Kidney epithelial cell (primary cell): ENCODE measurements at places on chromosomes 1 and 21.

GRCh38 chr1:56758794-56759193 is 60.4 kb downstream of the FYB2 start:
- no peak for DNase-seq

GRCh38 chr21:36915696-36916245 is 50.7 kb downstream of the HLCS start:
- DNase-seq: no peak

DNA sequence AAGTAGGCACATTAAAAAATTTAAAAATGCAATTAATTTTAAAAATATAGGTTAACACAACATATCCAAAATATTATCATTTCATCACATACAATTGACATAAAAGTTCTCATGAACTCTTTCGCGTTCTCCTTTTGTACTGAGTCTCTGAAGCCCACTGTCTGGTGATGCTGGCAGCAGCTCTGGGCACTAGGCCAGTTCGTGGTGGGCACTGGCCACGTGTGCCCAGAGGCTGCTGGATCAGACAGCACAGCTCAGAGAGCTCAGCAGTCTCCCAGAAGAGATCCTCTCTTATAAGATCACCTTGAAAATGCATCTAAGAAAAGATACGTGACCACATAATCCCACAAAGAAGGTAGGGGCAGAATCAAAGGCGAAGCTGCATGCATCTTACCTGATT is 9.9 kb downstream of the CEP104 start:
- no peak for DNase-seq

DNA sequence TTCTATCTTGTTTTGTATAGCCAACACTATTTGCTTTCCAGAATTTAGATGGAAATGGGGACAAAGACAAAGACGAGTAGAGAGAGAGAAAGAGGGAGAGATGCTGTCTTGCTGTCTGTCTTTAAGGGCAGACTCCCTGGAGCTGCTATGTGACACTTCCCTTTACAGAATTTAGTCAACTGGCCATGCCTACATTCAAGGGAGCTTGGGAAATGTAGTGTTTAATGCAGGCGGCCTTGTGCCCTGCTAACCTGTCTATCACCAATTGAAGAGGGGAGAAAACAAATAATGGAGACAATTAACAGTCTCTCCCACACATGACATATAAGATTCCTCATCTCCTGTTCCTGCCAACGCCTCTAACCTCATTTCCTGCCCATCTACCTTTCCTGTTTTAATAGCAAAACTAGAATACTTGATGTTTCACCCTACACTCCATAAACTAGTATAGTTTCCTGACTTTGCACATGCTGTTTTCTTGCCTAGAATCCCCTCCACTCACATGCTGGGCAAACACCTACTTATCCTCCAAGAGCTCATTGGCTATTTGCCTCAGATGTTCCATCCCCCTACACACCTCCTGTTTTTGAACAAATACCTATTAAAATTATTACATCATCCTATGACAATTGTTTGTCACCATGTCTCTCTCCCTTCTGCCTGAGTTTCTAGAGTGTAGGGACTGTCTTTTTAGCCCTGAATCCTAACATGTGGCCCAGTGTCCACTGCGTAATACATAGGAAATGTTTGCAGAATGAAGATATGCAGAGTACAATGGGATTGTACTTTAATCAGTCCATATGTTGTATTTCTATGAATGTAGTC is 117.2 kb downstream of the SLC25A24 start:
- DNase-seq: no peak

- DNase-seq: no peak
Observed at GRCh38 chr1:222233444-222234158, 314.3 kb downstream of the HHIPL2 start.

DNA sequence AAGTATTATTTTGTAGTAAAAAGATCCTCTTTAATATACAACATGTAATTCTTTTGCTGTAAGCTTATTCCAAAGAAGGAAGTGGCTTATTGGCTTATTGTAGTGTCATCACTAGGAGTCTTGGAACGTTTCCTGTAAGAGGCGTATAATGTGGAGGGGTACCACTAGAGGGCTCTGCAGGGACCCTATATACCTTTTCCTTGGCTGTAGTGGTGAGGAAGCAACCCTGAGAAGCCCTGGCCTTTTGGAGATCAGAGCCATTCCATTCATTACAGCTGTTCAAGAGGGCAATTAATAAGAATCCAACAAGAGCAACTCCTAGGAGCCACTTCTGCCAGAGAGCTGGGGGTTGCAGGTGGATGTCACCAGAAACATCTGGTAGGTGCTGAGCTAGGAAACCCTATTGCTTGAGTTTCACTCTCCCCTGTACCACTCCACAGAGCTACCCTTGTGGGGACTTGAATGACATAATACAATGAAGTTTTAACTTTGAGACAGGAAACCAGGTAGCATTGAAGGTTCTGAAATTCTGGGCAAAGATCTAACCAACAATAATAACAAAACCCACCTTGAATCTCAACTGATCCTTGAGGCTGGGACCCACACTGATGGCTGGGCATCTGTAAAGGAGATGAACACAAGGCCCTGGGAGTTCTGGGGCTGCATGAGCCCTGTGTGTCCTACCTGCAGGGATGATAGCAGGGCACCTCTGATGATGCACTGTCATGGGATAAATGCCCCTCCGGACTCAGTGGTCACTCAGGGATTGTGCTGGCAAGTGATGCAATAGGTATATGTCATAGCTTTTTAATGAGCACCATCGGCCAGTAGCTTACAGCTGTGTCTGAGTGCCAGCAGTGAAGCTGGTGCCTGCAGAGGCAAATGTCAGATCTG is 160.2 kb upstream of the COA6 start:
- no peak for DNase-seq

- no peak for DNase-seq
Observed at GRCh38 chr1:203448521-203449061, 27.0 kb upstream of the PRELP start.

GRCh38 chr1:29239142-29239541 is 2.8 kb downstream of the PTPRU start:
- DNase-seq: peak; percentile 60

DNA sequence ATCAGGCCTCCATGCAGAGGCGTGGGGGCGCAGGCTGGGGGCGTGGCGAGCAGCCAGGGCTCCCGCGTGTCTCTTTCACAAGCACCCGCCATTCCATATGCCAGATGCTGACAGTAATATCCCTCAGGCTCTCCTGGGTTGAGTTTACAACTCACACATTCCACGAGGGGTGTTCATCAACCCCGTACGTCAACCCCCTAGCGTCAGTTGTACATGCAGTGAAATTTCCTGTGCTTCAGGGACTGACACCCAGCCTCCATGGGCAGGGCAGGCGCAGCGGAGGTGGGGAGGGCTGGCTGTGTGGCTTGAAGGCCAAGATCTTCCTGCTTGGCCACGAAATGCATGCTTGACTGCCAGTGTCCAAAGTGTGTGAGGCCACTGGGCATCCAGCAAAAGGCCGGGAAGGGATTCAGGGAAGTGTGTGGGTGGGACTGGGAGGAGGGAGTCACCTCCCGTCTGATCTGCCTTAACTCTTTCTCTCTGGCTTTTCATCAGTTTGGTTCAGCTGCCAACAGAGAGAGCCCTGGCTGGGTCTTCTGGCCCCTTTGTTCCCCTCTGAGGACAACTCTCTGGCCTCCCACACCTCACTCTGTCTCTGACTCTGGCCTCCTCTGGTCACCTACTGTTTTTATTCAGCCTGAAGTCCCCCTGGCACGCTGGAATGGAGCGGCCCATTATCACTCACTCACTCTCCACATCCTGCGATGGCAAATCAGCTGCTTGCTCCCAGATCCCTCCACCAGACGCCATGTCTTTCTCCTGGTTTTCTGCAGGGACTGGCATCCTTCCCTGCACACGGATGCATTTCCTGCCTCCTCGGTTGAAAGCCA is 33.8 kb downstream of the CLIC6 start:
- no peak for DNase-seq

- no peak for DNase-seq
Observed at GRCh38 chr1:88985692-88986091, 6.7 kb downstream of the KYAT3 start.

DNA sequence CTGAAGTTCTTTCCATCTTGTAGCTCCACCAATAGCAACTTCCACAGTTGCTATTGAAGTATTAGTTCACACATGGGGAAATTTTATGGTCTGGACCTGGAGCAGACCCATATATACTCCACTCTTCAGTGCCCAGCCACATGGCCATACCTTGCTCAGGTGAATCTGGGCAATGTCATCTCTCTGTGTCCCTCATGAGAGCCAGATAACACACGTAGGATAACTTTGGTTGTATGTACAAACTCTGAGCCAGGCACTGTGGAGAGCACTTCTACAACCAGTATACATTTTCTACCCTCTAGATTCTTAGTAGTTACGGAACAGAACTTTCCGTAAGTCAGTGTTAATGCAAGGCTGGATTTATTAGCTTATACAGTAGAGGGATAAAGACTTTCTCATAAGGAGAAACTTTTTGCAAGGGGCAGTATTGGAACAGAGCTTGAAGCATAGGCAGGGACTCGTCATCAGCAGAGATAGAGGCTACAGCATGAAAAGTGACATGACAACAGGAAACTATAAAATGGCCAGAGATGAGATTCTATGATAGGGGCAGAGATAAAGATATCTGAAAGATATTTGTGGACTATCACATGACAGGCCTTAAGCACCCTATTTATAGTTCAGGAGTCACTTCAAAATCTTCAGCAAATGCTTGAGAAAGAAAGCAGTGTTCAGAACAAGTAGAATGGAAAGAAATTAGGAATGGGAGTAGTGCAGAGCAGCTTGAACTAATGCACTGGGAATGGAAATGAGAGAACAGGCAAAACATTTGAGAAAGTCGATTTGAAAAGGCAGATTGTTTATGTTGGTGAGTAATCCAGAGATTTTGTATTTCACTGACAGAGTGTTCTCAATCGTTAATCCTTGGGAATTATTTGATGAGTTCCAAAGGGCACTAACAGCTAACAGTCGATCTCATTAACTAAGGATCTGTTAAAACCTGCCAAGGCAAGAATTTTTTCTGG is 481.8 kb downstream of the USP25 start:
- no peak for DNase-seq

- DNase-seq: no peak
Observed at GRCh38 chr1:200332716-200333115, 77.1 kb downstream of the ZNF281 start.

DNA sequence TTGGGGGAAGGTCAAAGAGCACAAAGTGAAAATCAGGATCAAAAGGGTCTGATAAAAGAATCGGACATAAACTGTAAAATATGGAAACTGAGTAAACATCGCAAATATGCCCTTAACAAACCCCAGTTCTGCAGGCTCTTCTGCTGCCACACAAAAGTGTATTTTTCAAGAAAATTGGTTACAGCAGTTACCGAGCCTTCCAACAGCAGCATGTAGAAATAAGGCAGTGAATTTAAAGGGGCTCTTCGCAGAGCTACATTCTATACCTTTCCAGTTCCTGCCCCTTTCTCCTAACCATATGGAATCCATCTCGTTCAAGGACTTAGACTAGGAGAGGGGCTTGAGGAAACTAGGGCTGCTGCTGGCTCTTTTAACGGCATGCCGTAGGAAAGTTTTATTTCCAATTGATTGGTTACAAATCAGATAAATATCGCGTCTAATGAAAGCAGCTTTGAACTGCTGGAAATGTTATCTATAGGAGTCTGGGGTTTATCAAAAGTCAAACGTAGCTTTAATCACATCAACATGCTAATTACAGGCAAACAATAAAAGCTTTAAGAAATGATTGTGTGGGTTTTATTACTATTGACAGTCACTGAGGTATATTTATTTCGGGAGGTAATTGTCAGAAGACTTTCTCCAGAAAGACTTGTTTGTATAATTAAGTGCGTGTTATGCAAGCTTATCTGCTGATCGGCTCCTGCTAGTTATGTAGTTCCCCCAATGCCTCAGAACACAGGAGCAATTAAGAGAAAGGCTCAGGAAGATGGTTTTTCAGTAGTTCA is 59.1 kb downstream of the GORAB start:
- no peak for DNase-seq

DNA sequence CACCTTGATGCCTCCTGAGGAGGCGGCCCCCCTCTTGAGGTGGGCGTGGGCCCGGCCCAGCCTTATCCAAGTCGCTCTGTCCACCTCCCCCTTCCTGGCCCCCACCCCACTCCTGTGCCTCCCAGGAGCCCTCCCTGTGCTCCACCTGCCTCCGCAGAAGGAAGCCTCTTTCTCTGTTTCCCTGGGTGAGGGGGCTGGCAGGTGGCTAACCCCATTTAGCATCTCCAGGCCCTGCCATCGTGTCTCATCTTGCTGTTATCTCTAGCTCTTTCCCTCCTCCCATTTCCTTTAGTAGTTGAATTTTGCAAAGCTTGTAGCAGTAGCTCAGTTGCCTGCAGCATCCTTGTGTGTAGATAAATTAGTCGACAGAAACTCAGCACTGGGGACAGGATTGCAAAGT is 7.2 kb downstream of the RNF187 start:
- DNase-seq: no peak

GRCh38 chr1:112325504-112325903 is 70.5 kb upstream of the CTTNBP2NL start:
- no peak for DNase-seq

GRCh38 chr1:154629061-154629674 is 21.2 kb upstream of the ADAR start:
- no peak for DNase-seq

GRCh38 chr1:18932879-18933278 is 23.6 kb downstream of the IFFO2 start:
- no peak for DNase-seq

DNA sequence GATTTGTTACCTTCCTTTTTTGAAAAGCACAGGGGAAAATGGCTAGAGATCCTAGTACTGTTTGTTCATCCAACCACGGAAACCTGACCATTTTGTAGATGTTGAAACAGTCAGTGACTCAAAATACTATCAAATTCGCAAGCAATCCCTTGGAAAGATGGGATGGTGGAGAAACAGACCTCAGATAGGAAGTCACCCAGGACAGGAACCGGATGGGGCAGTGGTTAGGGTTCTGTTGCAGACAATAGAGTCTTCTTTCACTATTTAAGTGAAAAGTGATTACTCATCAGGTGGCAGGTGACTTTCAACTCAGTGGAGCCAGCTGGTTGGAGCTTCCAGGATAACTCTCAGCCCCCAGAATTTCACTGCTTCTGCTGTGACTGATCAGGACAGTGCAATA is 17.0 kb downstream of the LHX4 start:
- DNase-seq: no peak

GRCh38 chr1:211378844-211379243 is 52.2 kb downstream of the TRAF5 start:
- peak; percentile 55 for DNase-seq

DNA sequence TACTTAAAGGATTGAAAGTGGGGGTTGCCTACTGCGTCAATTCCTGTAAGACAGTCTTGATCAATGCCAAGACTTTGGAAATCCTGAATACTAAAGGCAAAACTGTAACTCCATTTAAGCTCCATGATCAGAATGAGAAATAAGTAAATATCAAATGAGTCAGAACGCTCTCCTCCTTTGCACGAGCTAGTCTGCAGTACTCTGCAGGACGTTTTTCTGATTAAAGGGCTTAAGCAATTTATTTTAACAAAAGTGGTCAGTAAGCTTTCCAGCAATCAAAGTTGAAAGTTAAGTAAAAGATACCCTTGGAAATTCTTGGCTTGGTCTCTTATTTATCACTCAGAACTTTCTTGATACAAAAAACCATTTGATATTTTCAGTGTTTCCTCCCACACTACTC is 35.7 kb upstream of the ARHGAP29 start:
- DNase-seq: no peak

GRCh38 chr1:221448585-221449175 is 293.2 kb downstream of the DUSP10 start:
- DNase-seq: no peak

- peak; percentile 98 for DNase-seq
Observed at GRCh38 chr1:38138498-38139233, 92.1 kb upstream of the POU3F1 start.

- DNase-seq: no peak
Observed at GRCh38 chr1:227396539-227397353, 78.5 kb upstream of the CDC42BPA start.
